Cerebellar cortex (tissue), 1 donor: ENCODE measurements at places on chromosomes 12 and 14.

DNA sequence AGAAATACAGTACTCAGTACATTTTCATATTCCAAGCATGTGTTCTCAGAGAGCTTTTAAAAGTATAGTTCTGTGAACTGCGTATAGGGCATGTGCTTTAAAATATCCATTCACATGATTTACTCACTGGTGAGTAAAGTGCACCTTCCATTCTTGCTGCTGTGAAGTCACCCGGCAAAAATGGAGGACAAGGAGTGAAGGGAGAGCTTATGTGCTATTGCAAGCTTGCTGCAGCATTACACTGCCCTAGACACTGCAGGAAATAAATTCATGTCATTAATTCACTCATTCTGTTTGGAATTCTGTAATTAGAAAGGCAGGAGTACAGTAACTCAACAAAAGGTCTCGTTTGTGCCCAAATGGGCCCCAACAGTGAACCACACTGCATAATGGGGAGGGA lies 347.8 kb downstream of the PRKD1 start:
- no peak for DNase-seq

- peak; percentile 63 for DNase-seq
Observed at GRCh38 chr14:99564256-99564925, 39.6 kb downstream of the CCDC85C start.

DNA sequence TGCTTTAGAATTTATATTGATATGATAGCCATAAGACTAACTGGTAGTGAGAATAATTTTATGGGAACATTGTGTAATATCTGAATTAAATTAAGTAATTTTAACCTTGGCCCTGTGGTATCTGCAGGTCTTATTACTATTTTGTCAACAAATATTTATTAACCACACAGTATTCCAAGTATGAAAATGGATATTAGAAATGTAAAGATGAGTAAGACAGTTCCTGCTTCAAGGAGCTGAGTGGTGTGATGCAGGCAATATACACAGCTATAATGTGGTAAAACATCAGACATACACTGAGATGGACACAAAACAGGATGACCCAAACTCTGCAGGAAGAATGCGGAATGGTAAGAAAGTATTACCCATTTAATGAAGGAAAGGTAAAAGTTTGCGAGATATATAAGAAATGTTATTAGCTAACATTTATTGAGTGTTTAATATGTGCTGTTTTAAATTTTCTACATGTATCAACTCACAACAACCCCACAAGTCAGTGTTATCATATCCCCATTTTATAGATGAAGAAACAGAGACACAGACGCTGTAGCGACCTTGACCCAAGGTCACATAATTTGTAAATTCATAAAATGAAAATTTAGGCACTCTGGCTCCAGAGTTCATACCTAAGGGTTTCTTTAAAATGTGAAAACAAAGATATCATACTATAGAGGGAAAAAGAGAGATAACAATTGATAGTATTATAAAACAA lies 12.7 kb downstream of the ABCD2 start:
- DNase-seq = no peak

DNA sequence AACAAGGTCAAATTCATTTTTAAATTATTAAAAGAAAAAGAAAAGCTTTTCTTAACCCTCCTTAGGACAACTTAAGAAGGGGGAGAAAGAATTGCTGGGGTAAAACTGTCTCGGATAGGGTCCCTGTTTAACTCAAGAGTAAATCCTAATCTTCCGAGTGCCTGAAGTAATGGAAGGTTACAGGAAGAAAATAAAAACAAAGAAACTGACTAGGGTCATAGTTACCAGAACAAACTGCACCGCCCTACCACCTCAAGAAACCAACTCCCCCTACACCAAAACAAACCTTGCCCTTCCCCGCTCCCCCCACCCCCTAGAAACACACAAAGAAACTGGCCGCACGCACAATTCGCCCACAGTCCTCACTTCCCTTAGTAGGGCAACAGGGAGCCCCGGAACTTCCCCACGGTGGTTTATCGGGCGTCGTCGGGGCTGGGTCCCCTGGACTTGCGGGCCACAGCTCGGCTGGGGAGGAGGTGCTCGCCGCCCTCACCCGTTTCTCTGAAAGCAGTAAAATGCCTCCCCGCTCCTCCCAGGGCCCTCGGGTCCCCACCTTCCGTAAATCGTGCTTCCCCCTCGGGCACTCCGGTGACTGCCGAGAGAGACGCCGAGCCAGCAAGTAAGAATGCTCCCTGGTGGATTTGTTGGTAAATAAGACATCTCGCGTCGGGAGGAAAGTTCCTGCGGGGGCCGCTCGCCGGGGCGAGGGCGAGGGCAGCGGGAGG lies 2.4 kb downstream of the SINHCAF start:
- DNase-seq = peak; percentile 15

- no peak for DNase-seq
Observed at GRCh38 chr12:47560415-47560814, 145.4 kb downstream of the RPAP3 start.

DNA sequence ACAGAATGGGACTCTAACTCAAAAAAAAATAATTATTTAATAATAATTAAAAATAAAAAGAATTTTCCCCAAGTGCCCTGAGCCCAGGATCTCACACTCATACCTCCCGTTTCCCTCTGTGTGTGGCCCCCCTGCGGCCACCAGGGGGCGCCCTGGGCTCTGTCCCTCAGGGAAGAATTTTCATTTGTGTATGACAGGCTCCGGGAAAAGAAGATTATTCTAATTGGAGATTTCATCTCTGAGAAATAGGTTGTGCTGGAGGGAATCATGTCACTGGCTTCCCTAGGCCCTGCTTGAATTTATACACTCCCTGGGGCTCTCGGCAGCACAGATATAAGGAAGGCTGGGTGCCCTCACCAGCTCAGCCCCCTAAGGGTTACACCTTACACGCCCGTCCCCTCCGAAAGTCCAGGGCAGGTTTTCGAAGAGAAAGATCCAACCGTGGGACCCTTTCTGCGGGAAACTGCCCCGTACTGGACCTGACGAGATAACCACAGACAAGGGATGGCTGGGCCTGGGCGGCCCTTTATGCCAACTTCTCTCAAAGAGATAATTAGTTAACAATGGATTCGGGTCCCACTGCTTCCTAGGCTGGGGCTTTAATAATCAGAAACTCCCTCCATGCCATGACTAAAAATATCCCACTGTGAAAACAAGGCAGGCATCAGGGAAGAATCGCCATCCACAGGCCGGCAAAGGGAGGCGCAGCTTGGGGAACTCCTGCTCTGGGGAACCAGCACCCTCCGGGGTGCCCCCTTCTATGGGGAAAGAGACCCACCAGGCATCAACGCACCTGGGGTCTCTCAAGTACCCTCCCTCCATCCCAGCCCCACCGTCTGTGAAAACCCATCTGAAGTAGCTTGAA lies 80.7 kb downstream of the KDM2B start:
- DNase-seq = peak; percentile 85

GRCh38 chr12:15672671-15673270 lies 116.4 kb downstream of the EPS8 start:
- DNase-seq = no peak

GRCh38 chr12:4169959-4170358 lies 103.6 kb upstream of the CCND2 start:
- DNase-seq = no peak

GRCh38 chr14:87996291-87996592 lies 3.3 kb upstream of the GALC start:
- no peak for DNase-seq

GRCh38 chr12:108131657-108132126 lies 2.6 kb downstream of the WSCD2 start:
- DNase-seq = peak; percentile 62

DNA sequence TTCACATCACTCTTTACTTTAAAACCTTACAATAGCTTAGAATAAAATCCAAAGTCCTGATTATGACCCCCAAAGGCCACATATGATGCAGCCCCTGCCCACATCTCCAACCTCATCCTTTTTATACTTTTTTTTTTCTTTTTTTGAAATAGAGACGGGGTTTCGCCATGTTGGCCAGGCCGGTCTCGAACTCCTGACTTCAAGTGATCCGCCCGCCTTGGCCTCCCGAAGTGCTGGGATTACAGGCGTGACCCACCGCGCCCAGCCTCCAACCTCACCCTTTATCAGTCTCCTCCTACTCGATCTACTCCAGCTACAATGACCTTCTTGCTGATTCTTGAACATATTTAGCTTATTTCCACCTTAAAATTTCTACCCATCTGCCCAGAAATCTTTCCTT lies 1.2 kb upstream of the MAPKAPK5 start:
- no peak for DNase-seq

DNA sequence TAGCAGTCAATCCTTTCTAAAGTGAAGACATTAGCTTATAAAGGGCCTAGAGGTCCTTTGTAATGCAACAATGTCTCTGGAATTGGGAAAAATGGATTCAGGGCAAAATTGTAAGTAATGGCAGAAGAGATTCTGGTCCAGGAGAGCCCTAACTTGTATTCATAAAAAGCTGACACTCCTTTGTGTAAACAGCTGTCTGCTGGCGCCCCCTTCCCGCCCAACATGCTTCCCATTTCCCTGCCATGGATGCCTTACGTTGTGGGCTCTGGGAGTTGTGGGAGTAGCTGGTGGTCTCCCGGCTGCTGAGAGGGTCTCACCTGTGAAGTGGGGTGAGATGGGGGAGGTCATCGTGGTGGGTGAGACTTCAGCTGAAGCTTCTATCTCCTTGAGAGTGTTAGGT lies 2.3 kb downstream of the ACRBP start:
- no peak for DNase-seq

DNA sequence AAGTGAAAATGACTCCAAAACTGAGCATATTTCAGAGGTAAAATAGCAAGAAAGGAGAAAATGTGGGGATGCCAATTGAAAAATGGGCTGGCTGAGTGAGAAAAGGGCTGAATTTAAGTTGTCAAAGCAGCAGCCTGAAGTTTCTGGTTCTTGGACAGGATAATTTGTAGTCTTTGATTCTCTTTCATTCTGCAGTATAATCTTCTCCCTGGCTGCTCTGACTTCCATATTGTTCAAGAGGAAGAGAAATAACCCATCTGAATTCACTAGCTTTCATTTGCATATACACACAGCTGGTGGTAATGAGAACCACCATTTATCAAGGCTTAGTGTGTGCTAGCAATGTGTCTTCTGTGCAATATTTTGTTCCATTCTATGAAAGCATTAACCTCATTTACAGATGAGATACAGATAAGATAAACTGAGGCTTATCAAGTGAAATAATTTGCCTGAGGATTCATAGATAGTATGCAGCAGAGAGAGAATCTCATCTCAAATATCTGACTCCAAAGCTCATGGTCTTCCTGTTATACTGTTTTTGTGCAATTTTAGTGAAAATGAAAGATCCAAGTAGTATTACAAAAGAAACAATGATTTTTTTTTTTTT lies 184.2 kb downstream of the TMTC2 start:
- no peak for DNase-seq

DNA sequence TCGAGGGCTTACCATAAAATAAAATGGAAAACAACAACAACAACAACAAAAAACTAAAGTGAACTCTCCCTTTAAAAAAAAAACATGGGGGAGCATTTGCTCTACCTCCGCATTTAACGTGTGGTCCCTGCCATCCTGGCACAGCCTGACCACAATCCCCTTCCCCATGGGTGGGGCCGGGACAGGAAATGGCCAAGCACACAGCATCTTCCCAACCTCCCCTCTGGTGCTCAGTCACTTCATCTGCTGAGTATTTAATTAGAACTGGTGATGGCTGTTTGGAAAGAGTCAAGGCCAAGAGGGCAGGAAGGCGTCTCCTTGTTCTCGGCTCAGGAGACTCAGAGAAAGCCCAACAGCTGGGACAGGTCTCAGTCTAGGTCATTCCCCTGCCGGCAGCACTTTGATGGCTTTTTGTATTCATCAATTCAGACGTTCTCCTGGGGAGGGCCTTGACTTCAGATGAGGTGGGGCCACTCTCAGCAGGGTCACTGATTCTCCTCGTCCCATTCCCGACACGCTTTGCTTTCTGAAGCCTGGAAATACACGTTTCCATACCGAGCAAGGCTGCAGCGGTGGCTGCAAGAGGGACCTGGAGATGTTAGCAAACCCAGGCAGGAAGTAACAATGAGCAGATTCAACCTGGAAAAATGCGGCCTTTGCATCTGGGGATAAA lies 44.4 kb downstream of the ANO2 start:
- DNase-seq = no peak

DNA sequence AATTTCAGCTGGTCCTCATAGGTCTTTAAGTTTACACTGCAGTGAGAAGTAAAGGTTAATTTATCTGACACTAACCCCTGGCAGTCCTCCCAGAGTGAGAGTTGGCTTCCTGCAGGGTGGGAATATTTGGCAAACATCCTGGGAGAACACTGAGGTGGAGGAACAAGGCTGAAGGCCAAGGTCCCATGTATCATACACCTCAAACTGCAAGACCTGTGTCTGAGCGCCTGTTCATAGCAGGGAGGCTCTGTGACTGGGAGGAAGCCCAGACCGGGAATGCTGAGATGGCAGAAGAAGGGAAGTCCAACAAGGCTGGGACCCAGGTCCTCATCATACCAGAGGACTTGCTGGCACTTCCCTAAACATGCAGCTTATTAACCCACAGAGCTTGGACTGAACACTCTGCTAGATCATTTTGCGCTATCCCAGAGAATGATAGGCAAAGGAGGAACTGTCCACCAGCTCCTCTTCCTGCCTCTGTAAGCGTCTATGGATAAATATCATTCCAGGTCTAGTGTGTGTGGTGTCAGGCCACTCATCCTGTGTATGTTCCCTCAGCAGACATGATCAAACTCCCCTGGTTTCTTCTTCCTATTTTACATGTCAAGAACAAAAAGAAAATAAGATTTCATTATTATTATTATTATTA lies 199.6 kb upstream of the CNOT2 start:
- peak; percentile 51 for DNase-seq

- peak; percentile 35 for DNase-seq
Observed at GRCh38 chr14:75720842-75721498, 59.9 kb downstream of the TTLL5 start.

DNA sequence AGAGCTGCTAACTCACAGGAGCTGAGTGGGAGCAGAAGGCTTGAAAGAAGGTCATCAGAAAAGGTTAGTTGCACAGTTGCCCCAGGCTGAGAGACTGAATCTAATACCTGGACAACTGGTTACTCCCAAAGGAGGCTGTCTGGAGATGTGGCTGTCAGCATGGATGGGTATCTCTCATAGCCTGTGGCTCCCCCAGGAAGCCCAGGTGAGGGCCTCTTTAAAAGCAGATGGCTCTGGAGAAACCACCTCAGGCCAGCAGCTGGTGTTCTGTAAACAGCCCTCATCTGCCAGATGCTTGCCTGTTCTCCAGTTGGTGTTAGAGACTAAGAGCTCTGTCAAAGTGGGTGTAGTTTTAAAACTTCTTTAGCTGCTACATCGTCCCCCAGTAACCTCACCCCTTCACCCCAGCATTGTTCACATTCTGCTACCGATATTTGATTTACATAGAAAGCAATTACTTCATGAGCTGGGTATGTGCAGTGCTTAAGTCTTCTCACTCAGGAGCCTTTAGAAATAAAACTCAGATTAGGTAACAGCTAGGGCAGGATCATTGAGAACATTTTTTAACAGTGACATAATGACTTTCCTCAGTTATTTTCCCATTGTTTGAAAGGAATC lies 25.8 kb downstream of the DACT1 start:
- DNase-seq = no peak

DNA sequence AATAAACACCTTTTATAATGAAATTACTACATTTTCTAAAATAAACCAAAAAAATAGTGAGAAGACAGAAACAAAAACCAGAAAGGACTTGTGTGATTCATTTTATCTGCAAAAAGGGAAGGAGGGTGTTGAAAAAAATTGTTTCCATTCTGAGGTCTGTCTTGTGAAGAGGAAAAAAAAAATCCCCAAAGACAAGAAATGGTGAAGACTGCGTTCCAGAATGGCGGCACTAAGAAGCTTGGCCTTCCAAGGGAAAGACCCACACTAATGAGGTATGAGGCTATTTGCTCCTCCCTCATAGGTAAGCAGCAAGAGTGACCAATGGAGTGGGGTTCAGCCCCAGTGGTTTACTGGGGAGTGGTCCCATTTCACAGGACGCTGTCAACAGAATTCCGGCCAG lies 35.0 kb downstream of the GNPTAB start:
- DNase-seq = no peak
